ENCODE measurements at places on chromosomes 3 and 15. TPM values are rescaled to one million over a fixed set of nuclear protein-coding genes. Genes with fewer than 3 reads are reported as not detected.

Gene MYO5C
- total RNA-seq: 0.24 TPM

Gene ANKRD63
- total RNA-seq: not detected

Gene COL6A5
- not detected for total RNA-seq

Gene ACTC1
- total RNA-seq: not detected

Gene CPOX
- total RNA-seq: 46.4 TPM

Gene C3orf20
- 0.28 TPM for total RNA-seq

Gene C3orf38
- 19.9 TPM for total RNA-seq

Gene TEX55
- total RNA-seq: not detected

Gene RHOV
- 1.5 TPM for total RNA-seq

Gene GLDN
- not detected for total RNA-seq

Gene PLSCR2
- not detected for total RNA-seq

Data from activated CD4-positive, alpha-beta T cell treated with anti-CD3 and anti-CD28 coated beads, Interleukin-2, amount 10 ng/mL, durations not matched to agents 24 days and 14 days (primary cell).